ENCODE measurements at places on chromosomes 16 and 17. TPM values are rescaled to one million over a fixed set of nuclear protein-coding genes. Genes with fewer than 3 reads are reported as not detected.
A peak's percentile ranks its signal among the peaks of the same experiment; 100 is the strongest.

GRCh38 chr17:75087558-75088453, at the start of gene SLC16A5:
Gene SLC16A5 (plus strand): TSS chr17:75087954. CDS start chr17:75093637, 5,683 bp downstream.
- peak within 1 kb of the TSS; percentile 58 for H3K27ac ChIP-seq
- peak; percentile 87 for DNase-seq
- H3K4me3 ChIP-seq, result peak within 1 kb of the TSS; percentile 31
- no peaks in the 10 kb centered on the region for H3K36me3 ChIP-seq
- H3K4me1 ChIP-seq, result peaks cover 13% of the 10 kb centered on the region

DNA sequence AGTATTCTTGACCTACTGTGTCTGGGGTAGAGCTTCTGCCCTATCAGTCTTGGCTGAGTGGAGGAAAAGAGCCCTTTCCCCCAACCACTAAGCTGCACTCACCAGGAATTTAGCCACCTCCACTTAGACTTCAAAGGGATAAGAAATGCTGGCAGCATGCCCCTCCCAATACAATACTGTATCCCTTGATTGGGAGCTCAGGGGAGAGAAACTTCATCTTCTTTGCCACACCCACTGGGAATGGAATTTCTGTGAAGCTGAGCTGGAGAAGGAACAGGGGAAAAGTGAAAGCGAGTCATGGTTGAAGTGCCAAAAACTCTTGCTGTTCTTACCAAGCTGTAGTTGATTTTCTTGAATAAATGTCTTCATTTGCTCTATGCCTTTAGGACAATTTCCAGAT, 68.8 kb downstream of the CEP112 start:
- no peaks in the 10 kb centered on the region for H3K36me3 ChIP-seq
- no peak overlapping the region for H3K4me3 ChIP-seq
- peak; percentile 4 for DNase-seq

- no peaks in the 10 kb centered on the region for H3K4me1 ChIP-seq
- no peak for DNase-seq
- no peak overlapping the region for H3K27ac ChIP-seq
- no peaks in the 10 kb centered on the region for H3K36me3 ChIP-seq
- H3K4me3 ChIP-seq, result no peak overlapping the region
- no peaks in the 10 kb centered on the region for H3K27me3 ChIP-seq
Measured at GRCh38 chr16:64397945-64398508, 723.8 kb downstream of the CDH11 start.

DNA sequence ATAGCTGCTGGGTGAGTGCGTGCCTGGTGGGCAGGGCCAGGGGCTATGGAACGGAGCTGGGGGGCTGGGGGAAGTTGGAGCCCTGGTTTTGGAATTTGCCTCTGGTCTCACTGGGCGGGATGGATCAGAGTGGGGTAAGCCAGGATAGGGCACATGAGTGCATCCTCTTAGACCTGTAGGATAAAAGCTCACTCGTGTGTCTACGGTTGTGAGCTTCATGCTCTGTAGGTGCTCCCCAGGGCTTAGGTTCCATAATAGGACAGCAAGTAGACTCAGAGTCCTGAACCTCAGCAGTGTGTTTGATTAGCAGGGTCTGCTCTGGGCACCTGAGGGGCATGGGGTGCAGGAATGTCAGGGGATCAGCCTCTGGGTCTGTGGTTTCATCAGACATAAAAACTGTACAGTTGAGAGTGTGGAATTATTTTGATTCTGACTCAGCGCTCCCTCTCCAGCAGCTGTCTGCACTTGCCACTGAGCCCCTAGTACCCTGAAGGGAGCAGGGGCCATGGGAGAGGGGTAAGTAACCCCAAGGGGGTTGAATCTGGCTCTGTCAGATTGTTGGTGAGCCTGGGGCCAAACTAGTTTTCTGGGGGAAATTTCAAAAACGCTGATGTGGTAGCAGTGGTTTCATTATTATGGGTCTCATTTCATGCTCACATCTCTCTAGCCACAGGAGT, 84.2 kb upstream of the LGALS9 start:
- H3K27ac ChIP-seq, result no peak overlapping the region
- DNase-seq, result no peak
- H3K36me3 ChIP-seq, result no peaks in the 10 kb centered on the region
- no peaks in the 10 kb centered on the region for H3K4me1 ChIP-seq

- DNase-seq, result no peak
- peaks cover 17% of the 10 kb centered on the region for H3K4me1 ChIP-seq
- H3K4me3 ChIP-seq, result no peak overlapping the region
- H3K27me3 ChIP-seq, result no peaks in the 10 kb centered on the region
- H3K27ac ChIP-seq, result peak overlapping the region; percentile 32
Measured at GRCh38 chr16:48562475-48562874, 47.5 kb downstream of the N4BP1 start.

GRCh38 chr17:3030096-3030495, 33.3 kb downstream of the OR1D5 start:
- H3K36me3 ChIP-seq, result no peaks in the 10 kb centered on the region
- no peaks in the 10 kb centered on the region for H3K27me3 ChIP-seq
- DNase-seq, result no peak
- no peak overlapping the region for H3K4me3 ChIP-seq

- H3K36me3 ChIP-seq, result no peaks in the 10 kb centered on the region
- no peaks in the 10 kb centered on the region for H3K27me3 ChIP-seq
- no peaks in the 10 kb centered on the region for H3K4me1 ChIP-seq
Measured at GRCh38 chr16:49497466-49497865, 123.9 kb downstream of the C16orf78 start.

DNA sequence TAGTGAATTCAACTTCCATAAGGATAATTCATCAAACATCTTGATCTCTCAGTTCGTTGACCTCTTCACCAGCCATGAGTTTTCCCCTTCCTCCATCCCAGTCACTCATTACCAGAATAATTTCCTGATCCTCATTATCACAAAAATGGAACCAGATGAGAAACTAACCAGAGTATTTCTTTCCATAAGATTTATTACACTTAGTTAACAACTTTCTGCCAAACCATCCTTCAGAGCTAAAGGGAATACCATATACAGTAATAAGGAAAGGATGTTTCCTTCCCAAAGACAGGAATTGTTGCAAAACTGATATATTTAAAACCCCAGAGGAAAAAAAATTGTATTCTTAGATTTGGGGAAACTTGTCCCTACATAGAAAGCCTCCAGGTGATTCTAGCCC, 8.6 kb downstream of the KRTAP29-1 start:
- no peak for DNase-seq
- no peaks in the 10 kb centered on the region for H3K27me3 ChIP-seq
- H3K4me1 ChIP-seq, result no peaks in the 10 kb centered on the region
- H3K27ac ChIP-seq, result no peak overlapping the region

DNA sequence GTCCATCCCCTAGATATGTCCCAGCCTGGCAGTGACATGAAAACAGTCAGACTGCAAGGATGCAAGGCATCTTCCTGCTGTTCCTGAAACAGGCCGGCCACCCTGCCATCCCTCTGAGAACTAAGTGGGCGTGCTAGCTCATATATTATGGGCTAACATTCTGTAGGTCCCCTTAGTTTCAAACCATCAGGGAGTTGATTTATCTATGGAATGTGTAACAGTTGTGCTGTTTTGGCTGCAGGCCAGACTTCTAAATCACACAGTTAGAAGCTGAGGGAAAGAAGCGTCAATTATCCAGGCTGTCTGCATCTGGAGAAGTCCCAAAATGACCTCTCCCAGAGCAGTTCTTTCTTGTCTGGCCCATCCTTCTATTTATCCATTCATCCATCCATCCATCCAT, 102.7 kb upstream of the DNAH9 start:
- H3K4me3 ChIP-seq, result no peak overlapping the region
- DNase-seq, result no peak
- H3K27me3 ChIP-seq, result peaks cover 11% of the 10 kb centered on the region
- no peak overlapping the region for H3K27ac ChIP-seq

DNA sequence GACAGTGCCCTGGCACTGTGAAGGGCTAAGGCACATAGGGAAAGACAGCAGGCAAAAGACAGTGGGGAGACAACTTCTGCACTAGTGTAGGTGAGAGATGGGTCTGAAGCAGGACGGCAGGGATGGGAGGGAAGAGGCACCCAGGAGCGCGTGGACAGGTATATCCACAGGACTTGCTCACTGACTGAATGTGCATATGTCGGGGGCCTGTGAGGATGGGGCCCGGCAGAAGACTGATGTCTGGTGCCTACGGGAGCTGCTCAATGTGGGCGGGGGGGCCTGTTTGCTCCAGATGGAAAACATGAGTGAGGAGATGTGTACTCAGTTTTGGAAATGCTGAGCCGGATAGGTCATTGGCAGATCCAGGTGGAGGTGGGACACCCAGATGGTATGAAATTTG, 47.3 kb upstream of the PMFBP1 start:
- no peak overlapping the region for H3K27ac ChIP-seq
- peaks cover 8% of the 10 kb centered on the region for H3K4me1 ChIP-seq
- DNase-seq, result no peak
- no peaks in the 10 kb centered on the region for H3K36me3 ChIP-seq
- H3K27me3 ChIP-seq, result no peaks in the 10 kb centered on the region

- peak within 1 kb of the TSS; percentile 33 for H3K4me3 ChIP-seq
- H3K4me1 ChIP-seq, result peaks cover 12% of the 10 kb centered on the region
- no peak within 1 kb of the TSS for H3K27ac ChIP-seq
- H3K27me3 ChIP-seq, result peaks cover 28% of the 10 kb centered on the region
- DNase-seq, result peak; percentile 55
- no peaks in the 10 kb centered on the region for H3K36me3 ChIP-seq
Measured at GRCh38 chr17:50129728-50130558, at the start of gene SAMD14. Gene SAMD14 (minus strand): TSS chr17:50130160. CDS start chr17:50124959, 5,201 bp downstream.

- no peak overlapping the region for H3K27ac ChIP-seq
- H3K4me3 ChIP-seq, result peak overlapping the region; percentile 25
- no peaks in the 10 kb centered on the region for H3K36me3 ChIP-seq
- peaks cover 100% of the 10 kb centered on the region for H3K27me3 ChIP-seq
Measured at GRCh38 chr17:48597778-48598631, 4.4 kb upstream of the HOXB5 start.

GRCh38 chr16:67155295-67156142, 4.2 kb downstream of the TRADD start:
- no peaks in the 10 kb centered on the region for H3K36me3 ChIP-seq
- H3K27ac ChIP-seq, result no peak overlapping the region
- peak overlapping the region; percentile 24 for H3K4me3 ChIP-seq
- peaks cover 88% of the 10 kb centered on the region for H3K27me3 ChIP-seq
- no peaks in the 10 kb centered on the region for H3K4me1 ChIP-seq

DNA sequence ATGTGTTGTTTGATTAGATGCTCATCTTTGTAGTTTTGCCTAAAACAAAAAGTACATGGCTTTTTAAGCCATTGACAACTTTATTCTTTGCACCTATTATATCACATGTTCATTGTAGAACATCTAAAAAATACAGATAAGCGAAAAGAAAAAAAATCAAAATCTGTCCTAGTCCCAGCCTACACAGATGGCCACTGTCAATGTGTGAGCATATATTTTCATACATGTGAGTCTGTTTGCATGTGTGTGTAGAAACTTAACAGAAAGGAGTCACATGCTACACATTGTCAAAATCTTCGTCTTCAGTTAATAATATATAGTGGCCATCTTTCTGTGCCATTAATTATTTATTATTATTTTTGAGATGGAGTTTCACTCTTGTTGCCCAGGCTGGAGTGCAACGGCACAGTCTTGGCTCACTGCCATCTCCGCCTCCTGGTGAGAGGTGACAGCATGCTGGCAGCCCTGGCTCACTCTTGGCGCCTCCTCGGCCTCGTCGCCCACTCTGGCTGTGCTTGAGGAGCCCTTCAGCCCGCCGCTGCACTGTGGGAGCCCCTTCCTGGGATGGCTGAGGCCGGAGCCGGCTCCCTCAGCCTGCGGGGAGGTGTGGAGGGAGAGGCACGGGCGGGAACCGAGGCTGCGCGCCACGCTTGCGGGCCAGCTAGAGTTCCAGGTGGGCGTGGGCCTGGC, 68.5 kb upstream of the AMZ2 start:
- no peak overlapping the region for H3K27ac ChIP-seq
- H3K4me1 ChIP-seq, result no peaks in the 10 kb centered on the region
- H3K36me3 ChIP-seq, result no peaks in the 10 kb centered on the region
- H3K4me3 ChIP-seq, result no peak overlapping the region

- H3K36me3 ChIP-seq, result no peaks in the 10 kb centered on the region
- no peak overlapping the region for H3K27ac ChIP-seq
- H3K4me3 ChIP-seq, result no peak overlapping the region
- no peaks in the 10 kb centered on the region for H3K27me3 ChIP-seq
- no peaks in the 10 kb centered on the region for H3K4me1 ChIP-seq
- DNase-seq, result no peak
Measured at GRCh38 chr16:17567455-17567854, 96.7 kb upstream of the XYLT1 start.

The CD300H gene
- total RNA-seq, result not detected

The PDXDC1 gene
- total RNA-seq, result 73.8 TPM

The CASKIN1 gene
- total RNA-seq, result 15.5 TPM

The ACSM2A gene
- total RNA-seq, result not detected

The TNFRSF17 gene
- total RNA-seq, result not detected

The ZACN gene
- not detected for total RNA-seq
